ENCODE measurements at places on chromosomes 5 and 9.

DNA sequence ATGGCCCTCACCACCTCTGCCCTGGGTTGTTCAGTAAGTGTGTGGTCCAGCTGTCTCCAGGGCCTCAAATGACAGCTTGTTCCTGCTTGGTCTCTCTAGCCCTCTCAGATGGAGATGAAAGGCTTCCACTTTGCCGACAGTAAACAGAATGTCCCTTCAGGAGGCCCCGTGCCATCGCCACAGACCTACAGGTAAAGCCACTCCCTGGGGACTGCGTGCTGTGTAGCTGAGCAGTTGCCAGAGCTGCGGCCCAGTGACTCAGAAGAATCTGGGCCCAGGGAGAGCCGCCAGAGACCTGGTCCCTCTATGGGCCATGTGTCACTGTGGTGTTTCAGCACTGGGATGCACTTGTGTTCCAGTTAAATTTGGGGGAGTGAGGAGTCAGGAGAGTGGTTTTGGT is 10.6 kb upstream of the POMT1 start:
- no peak overlapping the region for H3K27ac ChIP-seq
- H3K4me3 ChIP-seq, result no peak overlapping the region
- no peak for DNase-seq
- peaks cover 100% of the 10 kb centered on the region for H3K36me3 ChIP-seq

DNA sequence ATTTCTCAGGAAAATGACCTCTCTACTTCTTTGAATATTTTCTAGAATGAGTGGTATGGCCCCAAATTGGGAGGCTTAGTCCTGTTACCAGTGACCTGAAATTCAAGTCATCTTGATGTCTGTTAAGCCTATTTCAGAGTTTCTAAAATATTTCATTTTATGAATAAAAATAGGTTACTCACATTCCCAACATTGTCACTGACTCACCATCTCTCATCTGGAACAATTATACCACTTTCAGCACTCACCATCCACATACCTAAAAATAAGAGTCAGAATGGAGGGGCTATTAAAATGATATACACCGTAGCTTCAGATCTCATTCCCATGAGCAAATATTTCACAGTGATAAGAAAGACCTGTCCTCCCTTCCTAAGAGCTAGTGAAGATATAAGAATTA is 71.8 kb downstream of the KIAA1958 start:
- H3K4me1 ChIP-seq, result no peaks in the 10 kb centered on the region
- H3K27ac ChIP-seq, result no peak overlapping the region
- H3K27me3 ChIP-seq, result no peaks in the 10 kb centered on the region
- H3K36me3 ChIP-seq, result no peaks in the 10 kb centered on the region

- no peak overlapping the region for H3K4me3 ChIP-seq
- DNase-seq, result no peak
- no peaks in the 10 kb centered on the region for H3K36me3 ChIP-seq
- no peaks in the 10 kb centered on the region for H3K27me3 ChIP-seq
- H3K27ac ChIP-seq, result no peak overlapping the region
Observed at GRCh38 chr9:26324786-26325443, 567.7 kb downstream of the CAAP1 start.

DNA sequence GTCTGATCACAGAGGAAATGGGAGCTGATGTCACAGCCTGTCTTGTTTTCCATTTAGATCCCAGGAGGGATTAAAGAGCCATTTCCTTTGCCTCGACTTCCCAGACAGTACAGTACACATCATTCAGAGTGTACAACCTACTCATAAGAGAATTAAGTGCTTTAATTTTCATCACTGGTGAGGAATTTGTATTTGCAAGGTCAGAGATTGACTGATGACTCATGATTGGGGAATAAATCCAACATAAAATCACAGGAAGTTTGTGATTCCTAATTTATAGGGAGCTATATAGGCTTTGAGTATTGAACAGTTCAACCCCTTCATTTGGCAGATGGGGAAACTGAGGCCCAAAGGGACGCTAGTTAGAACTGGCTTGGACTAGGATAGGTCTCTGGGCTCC is 4.1 kb upstream of the TOMM5 start:
- DNase-seq, result no peak
- H3K4me1 ChIP-seq, result no peaks in the 10 kb centered on the region
